ENCODE measurements at places on chromosomes 3 and 15.

DNA sequence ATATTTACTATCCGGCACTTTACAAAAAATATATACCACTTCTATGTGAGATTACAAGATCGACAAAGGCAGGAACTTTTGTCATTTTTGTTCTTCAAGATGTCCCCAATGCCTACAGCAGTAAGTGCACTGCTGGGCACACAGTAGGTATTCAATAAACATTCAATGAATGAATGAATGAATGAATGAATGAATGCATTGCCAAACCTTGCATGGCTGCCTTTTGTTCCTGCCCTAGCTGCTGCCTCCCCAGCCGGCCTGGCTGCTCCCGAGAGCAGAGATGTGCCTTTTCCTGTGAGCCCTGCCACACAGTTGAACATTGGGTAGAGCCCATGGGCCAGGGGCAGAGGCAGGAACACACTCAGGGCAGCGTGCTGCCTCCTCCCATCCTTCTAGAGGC lies 37.5 kb downstream of the LINGO1 start:
- no peak for DNase-seq

GRCh38 chr15:41258750-41259471 lies 27.8 kb downstream of the CHP1 start:
- DNase-seq, result no peak

DNA sequence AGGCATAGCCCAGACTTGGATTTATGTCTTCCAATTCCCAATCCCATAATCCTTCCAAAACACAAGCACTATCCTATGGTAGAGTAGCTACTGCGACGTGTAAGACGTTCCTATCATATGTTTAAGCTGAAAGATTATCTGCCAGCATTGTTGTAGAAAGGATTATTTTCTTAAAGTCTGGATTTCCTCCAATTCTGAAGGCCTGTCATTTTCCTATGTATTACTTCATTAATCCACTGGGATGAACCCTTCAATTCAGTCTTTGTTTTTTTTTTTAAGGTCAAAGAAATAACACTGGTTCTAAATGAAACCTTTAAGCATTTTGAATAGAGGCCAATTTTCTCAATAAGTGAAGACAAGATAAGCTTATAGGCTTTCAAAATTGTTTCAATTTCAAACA lies 289.0 kb downstream of the SLC9A9 start:
- no peak for DNase-seq

- DNase-seq, result no peak
Observed at GRCh38 chr3:66655044-66655443, 154.2 kb upstream of the LRIG1 start.

GRCh38 chr3:30620402-30621360 lies 14.3 kb downstream of the TGFBR2 start:
- no peak for DNase-seq

- no peak for DNase-seq
Observed at GRCh38 chr15:29091666-29092065, 178.0 kb downstream of the NSMCE3 start.

DNA sequence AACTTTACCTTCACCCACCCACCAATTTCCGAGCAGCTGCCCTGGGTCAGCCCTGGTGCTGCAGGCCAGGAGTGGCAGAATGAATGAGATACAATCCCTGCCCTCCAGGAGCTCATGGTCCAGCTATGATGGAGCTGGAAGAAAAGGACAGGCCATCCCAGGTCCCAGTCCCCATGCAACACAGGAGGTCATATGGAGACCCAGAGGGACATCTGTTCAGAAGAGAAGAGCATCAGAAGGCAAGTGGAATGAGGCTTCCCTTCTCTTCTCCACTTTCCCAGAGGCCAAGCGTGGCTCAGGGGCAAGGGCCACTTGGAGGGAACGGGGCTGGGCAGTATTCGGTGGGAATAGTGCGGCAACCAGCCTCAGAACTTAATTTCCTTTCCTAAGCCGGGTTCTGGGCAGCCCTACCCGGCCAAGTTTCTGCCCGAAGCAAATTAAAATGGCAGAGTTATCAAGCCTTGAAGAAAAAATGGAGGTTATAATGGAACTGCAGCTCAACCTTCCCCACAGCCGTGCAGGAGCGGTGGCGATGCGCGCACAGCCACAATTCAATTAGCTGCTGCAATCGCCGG lies 35.9 kb downstream of the TLE3 start:
- no peak for DNase-seq

Measured in SHP77 treated with DMSO at 0.1 percent for 48 hours (cell line).